ENCODE measurements at places on chromosomes 16 and 17. TPM values are rescaled to one million over a fixed set of nuclear protein-coding genes. Genes with fewer than 3 reads are reported as not detected.

DNA sequence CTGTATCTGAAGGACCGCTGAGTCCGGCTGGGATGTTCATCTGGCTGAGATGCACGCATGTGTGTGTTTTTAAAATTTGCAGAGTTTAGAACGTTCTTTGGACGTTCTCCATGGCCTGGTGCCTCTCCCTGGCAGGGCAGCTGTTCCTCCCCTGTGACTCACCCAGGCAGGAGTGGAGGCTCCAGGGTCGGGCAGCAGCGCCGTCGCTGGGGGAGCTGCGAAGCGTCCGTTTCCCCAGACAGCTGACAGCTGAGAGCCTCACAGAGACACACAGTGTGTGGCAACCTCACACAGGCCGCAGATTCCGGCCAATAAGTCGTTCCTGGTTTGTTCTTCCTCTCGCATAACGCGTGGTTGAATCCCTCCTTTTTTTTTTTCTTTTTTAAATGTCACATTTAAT lies 80.6 kb downstream of the OR1D5 start:
- DNase-seq: peak; percentile 76

- peak; percentile 89 for DNase-seq
Observed at GRCh38 chr16:24670623-24671454, 58.6 kb upstream of the TNRC6A start.

GRCh38 chr17:75776386-75777295 lies 8.0 kb upstream of the UNK start:
- no peak for DNase-seq

GRCh38 chr17:49078248-49078647 lies 54.3 kb upstream of the B4GALNT2 start:
- no peak for DNase-seq

- DNase-seq: no peak
Observed at GRCh38 chr17:56497132-56497531, 96.4 kb upstream of the NOG start.

DNA sequence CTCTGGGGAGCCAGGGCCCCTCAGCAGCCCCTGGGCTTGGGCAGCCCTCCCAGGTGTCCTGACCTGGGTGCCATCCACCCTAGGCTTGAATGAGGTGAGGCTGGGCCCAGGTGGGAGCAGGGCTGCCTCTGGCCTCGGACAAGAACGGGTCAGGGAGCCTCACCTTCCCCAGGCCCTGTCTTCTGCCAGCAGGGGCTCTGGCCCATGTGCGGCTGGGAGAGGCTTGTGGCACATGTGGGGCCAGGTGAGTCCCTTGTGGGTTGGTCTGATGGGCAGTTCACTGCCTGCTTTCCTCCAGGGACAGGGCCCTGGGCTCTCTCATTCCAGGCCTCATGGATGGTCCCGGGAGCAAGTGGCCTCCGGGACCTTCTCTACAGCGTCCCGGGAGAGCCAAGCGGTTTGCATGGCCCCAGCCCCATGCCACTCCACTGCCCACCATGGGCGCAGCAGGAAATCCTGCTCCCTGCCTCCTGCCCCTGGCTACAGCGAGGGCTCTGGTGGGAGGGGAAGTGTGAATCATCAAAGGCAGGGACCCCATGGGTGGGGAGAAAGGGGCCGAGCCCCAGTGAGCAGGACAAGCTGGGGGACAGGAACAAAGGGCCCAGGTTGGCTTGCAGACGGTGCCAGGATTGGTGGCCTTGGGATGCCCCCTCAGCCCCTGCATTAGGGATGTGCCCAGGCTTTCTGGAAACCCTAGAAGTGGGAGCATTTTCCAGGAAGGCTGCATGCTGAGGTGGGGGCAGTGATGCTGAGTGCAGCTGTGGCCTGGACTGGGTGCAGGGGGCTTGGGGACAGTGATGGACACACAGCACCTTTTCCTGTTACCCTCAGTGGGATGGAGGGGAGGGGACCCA lies 12.2 kb downstream of the VASN start:
- no peak for DNase-seq

- DNase-seq: peak; percentile 66
Observed at GRCh38 chr17:77842528-77843147, 115.9 kb upstream of the TNRC6C start.

GRCh38 chr17:13113821-13114525 lies 96.1 kb upstream of the ELAC2 start:
- DNase-seq: no peak

- no peak for DNase-seq
Observed at GRCh38 chr16:89054261-89054661, 39.4 kb upstream of the ACSF3 start.

DNA sequence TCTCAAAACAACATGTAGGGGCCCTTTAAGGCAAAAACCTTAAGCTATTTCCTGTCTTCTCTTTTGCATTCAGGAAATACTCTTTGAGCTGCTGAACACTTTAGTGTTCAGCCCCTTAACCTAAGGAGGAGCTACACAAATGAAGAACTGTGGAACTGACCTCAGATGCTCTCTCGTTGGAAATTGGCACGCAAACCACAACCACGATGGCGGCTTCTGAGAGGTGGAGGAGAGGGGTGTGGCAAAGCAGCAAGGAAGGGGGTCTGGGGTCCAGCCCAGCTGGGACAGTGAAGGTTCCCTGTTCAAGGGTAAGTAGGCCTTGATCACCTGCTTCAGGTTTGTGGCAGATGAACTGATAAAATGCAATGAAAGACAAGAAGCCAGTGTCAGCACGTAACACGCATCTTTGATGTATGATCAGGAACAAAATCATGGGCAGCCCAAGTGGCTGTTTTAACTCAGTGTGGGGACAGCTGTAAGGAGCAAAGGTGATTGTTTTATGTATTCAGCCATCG lies 291.6 kb upstream of the TNRC6C start:
- no peak for DNase-seq

GRCh38 chr17:10756185-10756584 lies 26.4 kb upstream of the TMEM220 start:
- DNase-seq: no peak

GRCh38 chr17:30864636-30865035 lies 32.9 kb downstream of the ATAD5 start:
- DNase-seq: no peak

- no peak for DNase-seq
Observed at GRCh38 chr16:648071-648780, 939 bp upstream of the WDR90 start.

- no peak for DNase-seq
Observed at GRCh38 chr16:4958510-4959438, 644 bp downstream of the SEC14L5 start.

- peak; percentile 70 for DNase-seq
Observed at GRCh38 chr17:74444406-74444805, 12.5 kb downstream of the GPRC5C start.

DNA sequence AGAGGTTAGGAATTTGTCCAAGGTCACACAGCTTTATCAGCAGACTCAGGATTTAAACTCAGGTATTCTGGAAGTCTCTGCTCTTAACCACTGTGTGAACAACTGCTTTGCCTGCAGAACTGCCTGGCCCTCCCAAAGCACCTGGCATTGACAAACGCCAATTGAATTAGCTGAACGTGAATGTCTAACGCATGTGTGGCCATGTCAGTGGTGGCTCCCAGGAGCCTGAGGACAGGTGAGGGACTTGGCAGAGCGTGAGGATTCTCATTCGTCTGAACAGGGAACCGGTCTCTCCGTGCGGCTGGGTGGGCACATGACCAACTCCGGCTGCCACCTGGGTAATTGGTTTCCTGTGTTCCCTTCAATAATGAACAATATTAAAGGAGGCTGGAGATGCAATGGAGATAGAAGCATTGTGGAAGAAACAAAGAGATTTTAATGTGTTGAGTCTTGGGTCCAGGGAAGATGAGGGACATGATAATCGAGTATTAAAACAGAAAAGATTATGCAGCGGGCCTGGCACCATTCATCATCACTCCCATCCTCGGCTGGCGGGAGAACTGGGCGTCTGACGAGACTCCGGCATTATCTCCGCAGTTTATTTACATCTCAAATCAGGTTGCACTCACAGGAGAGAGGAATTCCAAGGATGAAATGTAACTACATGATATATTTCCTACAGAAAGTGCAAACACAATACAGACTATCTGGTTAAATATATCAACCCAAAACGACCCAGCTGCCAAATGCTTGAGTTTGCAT lies 113.5 kb downstream of the NPIPB5 start:
- no peak for DNase-seq

DNA sequence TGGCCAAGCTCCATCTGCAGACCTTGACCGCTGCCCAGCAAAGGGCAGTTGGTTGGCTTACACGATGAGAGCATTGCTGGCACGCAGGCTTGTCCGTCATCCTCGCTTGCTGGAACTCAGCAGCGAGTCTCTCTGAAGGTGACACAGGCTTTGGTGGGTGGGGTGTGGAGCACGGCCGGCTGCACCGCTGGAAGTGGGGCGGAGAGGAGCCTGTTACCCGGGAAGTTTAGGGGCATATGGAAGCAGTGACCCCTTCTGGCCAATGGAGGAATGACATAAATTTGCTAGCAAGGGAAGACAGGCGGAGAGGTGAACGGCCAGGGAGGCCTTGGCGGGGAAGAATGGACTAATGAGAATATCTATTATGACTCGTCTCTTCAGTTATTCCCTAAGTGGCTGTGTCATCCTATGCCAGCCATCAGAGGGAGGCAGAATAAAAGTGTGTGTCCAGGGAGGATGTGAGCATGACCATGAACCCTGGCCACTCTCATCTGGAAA lies 65.9 kb upstream of the SDK2 start:
- peak; percentile 56 for DNase-seq

- no peak for DNase-seq
Observed at GRCh38 chr16:52964290-52964689, 88.4 kb downstream of the CHD9NB start.

- no peak for DNase-seq
Observed at GRCh38 chr17:55748841-55749240, 2.0 kb upstream of the PCTP start.

- DNase-seq: peak; percentile 97
Observed at GRCh38 chr17:59754552-59754951, 47.1 kb downstream of the VMP1 start.

DNA sequence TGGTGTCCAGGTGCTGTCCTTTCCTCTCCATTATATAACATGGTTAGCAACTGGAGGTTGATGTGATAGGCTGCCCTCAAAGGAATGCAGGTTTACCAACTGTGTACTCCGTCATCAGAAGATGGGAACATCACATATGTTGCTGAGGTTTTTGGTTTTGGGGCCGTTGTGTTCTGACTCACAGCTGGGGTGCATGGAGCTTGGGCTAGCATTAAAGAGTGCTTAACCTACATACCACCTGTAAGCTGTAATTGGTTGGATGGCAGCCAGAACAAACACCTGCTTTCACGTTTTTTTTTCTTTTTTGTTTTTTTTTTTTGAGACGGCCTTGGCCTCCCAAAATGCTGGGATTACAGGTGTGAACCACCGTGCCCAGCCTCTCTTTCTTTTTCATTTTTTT lies 20.9 kb downstream of the TMEM11 start:
- no peak for DNase-seq

GRCh38 chr16:52068447-52069074 lies 478.4 kb downstream of the TOX3 start:
- peak; percentile 4 for DNase-seq

- DNase-seq: no peak
Observed at GRCh38 chr17:55350825-55351205, 70.8 kb downstream of the MMD start.

- DNase-seq: no peak
Observed at GRCh38 chr17:73960469-73960868, 243.0 kb upstream of the RPL38 start.

Gene EPOP
- 3.0 TPM for total RNA-seq

Gene KRTAP3-2
- total RNA-seq: not detected

Gene STX8
- total RNA-seq: 57.1 TPM

Gene NRN1L
- total RNA-seq: not detected

Gene TBC1D3
- total RNA-seq: not detected

Gene KCNH4
- total RNA-seq: not detected

Gene SPPL2C
- not detected for total RNA-seq

Gene GGT6
- not detected for total RNA-seq

Gene DPEP2NB
- not detected for total RNA-seq

Gene NEUROD2
- total RNA-seq: not detected

Gene ZP2
- not detected for total RNA-seq

Gene RND2
- total RNA-seq: not detected

Gene LDHD
- total RNA-seq: 0.65 TPM

Gene TMEM92
- total RNA-seq: 6.6 TPM

Gene MYH3
- 5.6 TPM for total RNA-seq

All from A172 (cell line).